ENCODE measurements at places on chromosomes 6 and 20.

DNA sequence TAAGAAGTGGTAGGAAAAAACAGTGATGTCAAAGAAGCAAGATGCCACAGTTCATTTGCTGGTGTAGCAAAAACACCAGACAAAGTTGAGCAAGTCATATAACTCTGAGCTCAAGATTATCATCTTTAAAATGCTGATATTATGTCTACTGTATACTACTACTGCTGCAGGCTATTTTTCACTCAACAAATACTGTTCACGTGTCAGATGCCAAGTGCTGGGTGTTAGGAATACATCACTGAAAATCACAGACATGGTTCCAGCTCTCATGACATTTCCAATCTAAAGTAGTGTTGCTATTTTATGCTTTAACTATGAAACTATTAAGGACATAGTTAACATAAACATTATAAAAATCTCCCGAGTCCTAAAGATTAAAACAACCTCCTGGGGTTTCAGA is 163.0 kb downstream of the NKAIN2 start:
- no peak for DNase-seq

- no peak for DNase-seq
These were observed 550.6 kb downstream of the PTPRT start for GRCh38 chr20:42639140-42639539.

GRCh38 chr6:106509420-106510089 is 119.7 kb downstream of the RTN4IP1 start:
- DNase-seq = no peak

DNA sequence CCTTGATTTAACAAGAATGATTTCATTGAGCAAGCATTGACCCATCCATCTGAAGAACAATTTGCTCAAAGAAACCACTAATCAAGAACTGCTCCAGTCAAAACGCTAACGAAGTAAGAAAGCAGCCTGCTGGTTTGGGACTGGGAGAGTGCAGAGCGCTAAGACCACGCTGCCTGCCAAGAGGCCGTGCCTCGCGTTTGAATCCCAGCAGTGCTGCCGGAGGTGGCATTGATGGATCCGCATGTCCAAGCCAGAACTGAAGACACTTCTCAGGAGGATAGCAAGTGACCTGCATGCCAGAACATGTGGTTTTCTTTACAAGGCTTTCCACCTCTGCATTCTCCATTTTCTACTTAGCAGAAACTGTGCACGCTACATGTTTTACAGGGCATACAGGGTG is 105.2 kb upstream of the FOXC1 start:
- DNase-seq = no peak

DNA sequence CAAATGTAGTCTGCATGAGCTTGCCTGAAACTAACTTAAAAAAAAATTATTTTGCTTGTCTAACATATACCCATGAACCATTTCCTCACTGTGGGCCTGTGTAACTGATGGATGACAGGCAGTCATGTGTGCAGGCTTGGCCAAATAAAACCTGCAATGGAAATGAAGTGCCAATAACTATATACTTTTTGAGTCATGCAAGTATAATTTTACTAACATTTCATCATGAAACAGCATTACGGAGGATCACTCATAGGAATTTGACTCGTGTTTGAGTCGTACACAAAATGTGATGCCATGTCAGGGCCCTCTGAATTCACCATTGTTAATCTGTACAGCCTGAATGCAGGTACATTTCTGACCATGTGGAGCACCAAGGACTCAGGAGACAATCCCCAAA is 46.6 kb downstream of the HDDC2 start:
- no peak for DNase-seq

DNA sequence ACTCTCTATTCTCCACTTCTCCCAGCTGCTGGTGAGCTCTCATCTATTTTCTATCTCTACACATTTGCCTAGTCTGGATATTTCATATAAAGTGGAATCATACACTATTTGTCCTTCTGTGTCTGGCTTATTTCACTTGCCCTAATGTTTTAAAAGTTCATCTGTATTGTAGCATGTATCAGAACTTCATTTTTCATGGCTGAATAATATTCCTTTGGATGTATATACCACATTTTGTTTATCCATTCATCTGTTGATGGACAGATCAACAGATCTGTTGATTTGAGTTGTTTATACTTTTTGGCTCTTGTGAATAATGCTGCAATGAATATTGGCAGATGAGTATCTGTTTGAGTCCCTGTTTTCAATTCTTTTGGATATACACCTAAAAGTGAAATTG is 49.6 kb downstream of the NHLRC1 start:
- DNase-seq = no peak

DNA sequence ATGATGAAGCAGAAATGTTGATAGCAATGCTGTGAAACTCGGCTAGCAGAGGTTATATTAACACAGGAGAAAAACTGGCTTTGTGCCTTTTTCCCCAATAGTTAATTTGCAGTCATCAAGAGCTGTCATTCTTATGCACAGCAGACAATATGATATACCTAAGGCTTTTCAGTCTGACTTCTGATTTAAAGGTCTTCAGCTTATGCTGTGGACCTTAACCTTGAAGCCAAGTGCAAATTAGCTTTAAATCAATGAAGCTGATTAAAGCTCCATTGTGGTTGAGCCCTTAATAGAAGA is 171.6 kb upstream of the ID4 start:
- no peak for DNase-seq

DNA sequence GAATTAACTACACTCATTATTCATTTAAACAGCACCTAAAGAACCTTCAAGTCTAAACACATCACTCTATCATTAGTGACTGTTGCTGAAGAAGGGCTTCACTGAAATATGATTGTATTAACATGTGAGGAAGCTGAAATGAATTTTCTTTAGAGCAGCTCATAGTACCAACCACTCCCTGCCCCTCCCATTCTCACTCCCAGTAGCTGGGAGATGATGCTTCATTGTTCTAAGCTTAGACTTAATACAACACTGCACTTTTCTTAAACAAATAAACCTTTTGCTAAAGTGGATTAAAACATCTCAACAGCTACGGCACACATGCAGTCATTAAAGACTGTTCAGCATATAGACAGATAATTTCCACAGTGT is 63.1 kb downstream of the ATXN1 start:
- DNase-seq = no peak

- no peak for DNase-seq
These were observed 104.4 kb upstream of the TAB2 start for GRCh38 chr6:149212892-149213801.

GRCh38 chr6:108883172-108883571 is 35.0 kb downstream of the ARMC2 start:
- DNase-seq = no peak

DNA sequence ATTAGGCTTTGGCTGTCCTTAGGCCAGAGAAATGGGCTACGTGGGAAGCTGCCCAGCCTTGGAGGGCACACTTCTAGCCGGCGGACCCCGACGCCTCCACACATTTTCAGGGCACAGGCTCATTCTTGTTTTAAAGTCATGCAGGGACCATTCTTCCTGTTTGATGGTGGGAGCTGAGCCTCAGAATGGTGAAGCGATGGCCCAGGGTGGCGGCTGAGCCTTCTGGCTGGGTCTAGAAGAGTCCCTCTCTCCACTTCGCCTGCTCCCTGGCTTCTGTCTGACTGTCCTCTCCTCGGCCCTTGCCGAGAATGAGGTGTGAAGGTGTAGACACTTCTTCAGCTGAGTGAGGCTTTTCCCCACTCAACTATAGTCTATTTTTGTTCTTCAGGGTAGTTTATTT is 114.4 kb downstream of the SULF2 start:
- no peak for DNase-seq

DNA sequence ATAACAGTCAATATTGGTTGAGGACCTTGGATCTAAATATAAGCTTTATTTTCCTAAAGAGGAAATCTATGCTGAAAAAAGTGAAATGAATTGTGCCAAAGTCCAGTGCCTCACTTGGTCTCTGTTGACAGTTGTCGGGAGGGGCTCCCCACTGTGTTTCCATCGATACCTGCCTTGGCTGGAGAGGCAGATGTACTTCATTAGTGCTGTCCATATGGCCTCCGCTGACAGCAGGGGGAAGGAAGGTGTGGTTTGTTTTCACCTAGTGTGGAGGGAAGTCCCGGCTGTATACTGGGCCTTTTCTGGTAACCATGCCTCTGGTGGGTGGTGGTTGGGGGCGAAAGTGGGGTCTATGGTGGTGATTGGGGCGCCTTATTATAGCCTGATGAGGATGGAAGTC is 42.7 kb downstream of the CD2AP start:
- no peak for DNase-seq

GRCh38 chr20:63444548-63444947 is 27.9 kb downstream of the KCNQ2 start:
- no peak for DNase-seq

DNA sequence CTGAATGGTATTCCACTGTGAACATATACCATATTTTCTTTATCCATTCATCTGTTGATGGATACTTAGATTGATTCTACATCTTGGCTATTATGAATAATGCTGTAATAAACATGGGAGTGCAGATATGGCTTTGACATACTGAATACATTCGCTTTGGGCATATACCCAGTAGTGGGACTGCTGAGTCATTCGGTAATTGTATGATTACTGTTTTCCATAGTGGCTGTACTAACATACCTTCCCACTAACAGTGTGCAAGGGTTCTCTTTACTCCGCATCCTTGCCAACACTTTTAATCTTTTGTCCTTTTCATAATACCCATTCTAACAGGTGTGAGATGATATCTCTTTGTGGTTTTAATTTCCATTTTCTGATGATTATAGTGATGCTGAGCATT is 98.2 kb upstream of the ESR1 start:
- no peak for DNase-seq

DNA sequence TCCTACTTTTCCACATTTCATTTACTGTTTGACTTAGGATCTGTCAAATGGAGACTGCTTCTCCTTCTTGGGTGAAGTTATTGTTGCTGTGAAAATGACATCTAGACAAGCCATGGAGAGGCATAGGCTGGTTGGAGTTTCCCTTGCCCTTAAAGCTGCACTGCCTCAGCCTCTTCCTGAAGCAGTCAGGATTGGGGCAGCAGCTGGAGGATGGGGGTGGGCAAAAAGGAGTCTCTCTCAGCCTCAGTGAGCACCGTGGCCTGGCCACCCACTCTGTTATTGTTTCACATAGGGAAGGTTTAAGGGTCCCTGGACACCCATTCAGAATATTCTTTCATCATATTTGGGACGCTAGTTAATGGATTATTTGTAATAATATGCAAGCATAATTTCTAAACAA is 7.7 kb upstream of the ZBTB24 start:
- no peak for DNase-seq

DNA sequence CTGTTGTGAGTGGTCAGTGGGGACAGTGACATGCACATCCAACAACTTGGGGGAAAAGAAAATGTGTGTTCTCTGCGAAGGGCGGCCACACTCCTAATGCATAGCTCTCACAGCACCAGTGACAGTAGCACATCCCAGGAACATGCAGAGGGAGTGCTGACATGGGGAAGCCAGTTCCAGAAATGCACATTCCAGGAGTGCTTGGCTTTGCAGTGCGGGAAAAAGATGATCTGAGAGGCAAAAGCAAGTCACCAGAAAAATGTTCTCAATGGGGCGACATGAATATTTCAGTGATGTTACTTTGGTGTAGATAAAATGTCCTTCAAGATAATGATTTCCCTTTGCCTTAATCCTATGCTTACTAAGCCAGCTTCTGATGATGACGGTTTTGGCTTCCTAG is 42.9 kb upstream of the PDE10A start:
- DNase-seq = no peak

- peak; percentile 31 for DNase-seq
These were observed 43.9 kb upstream of the FAM135A start for GRCh38 chr6:70369332-70369950.

GRCh38 chr6:82862543-82862942 is 203.1 kb downstream of the UBE3D start:
- DNase-seq = no peak

- DNase-seq = no peak
These were observed 196.1 kb downstream of the DLL1 start for GRCh38 chr6:170094686-170095272.

DNA sequence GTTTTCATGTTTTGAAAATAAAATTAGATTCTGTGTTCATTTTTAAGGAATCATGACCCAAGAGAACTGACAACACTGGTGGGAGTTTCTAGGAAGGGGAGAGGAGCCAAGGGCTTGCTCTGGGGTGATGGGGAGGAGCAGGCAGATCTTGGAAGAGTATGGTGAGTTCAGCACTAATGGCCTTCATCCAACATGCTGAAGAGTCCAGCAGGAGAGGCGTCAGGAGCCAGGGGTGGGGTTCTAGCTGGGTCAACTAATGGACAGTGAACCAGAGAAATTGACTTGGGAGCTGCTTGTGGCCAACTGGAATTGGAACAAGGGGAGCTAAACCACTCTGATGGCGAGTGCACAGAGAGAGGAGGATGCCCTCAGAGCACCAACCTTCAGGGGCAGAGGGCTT is 107.1 kb downstream of the MRPL14 start:
- DNase-seq = no peak

- DNase-seq = peak; percentile 4
These were observed 175.6 kb upstream of the PDE7B start for GRCh38 chr6:135675862-135676261.

DNA sequence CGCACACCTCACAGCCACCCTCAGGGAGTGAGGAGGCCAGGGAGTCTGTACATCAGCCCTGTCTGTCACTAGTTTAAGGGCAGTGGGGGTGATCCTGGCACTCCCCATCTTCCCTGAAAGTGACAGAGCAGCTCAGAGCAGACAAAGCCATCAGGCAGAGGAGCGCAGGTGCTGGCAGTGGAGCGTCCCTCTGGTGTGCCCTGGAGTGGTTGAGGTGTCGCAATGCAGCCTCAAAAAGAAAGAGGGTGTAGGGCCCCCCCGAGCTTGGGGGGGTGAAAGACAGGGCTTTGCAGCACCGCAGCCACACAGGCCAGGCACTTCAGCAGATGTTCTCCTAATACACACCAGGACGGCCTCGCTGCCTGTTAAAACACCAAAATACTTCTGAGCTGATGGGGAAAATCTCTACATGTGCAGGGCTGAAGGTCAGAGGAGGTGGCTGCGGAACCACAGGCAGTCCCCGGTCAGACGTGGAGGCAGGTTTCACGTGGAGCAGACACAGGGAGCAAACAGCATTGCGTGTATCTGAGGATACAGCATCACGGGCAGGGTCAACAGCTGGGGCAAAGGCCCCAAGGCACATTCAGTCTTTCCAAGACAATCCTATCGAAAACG is 69.5 kb downstream of the PREX1 start:
- DNase-seq = peak; percentile 19

- no peak for DNase-seq
These were observed 93.8 kb upstream of the IMPG1 start for GRCh38 chr6:76166297-76166696.

GRCh38 chr6:79707621-79708020 is 76.5 kb downstream of the SH3BGRL2 start:
- no peak for DNase-seq

- DNase-seq = no peak
These were observed 13.7 kb downstream of the BPIFA1 start for GRCh38 chr20:33249456-33249855.

All from stimulated activated CD8-positive, alpha-beta memory T cell treated with anti-CD3 and anti-CD28 coated beads, Interleukin-2, amount 100 ng/mL, for 1 hour (primary cell).